ENCODE measurements at places on chromosomes 11 and 22.

- no peak for DNase-seq
Observed at GRCh38 chr11:60916669-60917206, 2.8 kb downstream of the TMEM109 start.

DNA sequence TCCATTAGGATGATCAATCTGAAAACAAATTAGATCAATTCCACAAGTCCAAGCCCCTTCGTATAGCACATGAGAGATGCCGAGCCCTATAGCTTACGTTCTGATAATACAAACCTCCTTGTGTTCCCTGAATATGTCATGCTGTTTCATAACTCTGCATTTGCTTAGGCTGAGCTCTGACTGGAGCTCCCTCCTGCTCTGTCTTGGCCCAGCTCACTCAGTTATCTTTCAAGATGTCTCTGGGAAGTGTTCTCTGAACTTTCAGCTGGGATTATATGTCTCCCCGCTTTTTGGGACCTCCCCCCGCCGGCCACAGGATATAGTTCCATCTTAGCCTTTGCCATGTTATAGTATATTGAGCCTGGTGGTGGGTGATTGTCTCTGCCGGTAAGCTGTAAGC lies 44.0 kb downstream of the FDX1 start:
- DNase-seq, result no peak

DNA sequence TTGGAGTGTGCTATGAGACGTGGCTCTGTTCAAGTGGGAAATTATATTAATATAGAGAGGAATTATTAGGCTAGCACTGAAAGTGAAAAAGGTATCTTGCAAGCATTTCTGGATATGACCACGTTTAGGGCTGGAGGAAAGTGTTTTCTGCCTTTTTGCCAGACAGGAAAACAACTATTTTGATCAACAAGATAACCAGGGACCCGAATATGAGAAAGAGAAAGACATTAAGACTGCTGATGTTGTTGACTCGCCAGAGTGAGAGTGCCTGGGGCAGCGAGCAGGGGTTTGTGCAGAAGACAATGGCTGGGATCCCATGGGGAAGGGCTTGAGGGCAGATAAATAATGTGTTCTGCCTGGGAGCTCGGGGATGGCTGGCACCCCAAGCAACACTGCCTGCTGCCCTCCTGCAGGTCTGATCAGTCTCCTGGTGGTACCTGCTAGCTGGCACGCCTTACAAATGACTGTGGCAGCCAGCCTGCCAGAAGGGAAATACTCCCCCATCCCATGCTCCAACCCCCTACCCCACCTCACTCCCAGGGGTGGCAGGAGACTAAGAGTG lies 23.1 kb upstream of the CHST1 start:
- DNase-seq, result no peak

GRCh38 chr22:49179175-49179574 lies 648.5 kb downstream of the BRD1 start:
- DNase-seq, result no peak

GRCh38 chr11:27213232-27213660 lies 149.8 kb downstream of the CCDC34 start:
- peak; percentile 73 for DNase-seq

- DNase-seq, result no peak
Observed at GRCh38 chr11:76761718-76762355, 21.3 kb upstream of the TSKU start.

DNA sequence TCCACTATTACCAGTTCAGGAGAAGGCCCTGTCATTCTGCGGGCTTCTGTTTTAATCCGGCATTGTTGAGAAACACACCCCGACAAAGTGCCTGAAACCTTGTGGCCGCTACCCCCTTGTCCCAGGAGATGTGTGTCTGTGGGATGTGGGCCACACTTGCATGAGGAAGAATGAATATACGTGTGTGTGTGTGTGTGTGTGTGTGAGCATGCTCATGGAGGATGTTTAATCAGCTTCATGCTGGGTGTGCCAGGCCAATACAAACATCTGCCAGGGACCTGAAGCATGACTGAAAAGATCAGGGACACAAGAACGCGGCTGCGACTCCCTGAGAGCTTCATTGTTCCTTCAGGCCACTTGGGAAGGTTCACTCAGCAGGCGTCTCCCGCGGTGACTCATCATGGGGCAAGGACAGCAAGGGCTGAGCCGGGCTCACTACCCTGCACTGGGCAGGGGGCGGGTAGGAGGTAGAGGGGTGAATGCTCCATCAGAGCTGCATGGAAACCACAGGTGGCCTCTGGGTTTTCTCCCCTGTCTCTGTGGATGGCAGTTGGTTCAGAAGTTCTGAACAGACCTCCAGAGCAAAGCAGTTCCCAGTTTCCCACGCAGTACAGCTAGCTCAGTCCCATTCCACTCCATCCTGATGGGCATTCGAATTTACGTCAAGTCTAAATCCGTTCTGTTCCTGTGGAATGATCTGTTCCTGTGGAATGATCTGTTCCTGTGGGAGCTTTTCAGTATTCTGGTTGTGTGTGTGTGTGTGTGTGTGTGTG lies 7.0 kb upstream of the MALAT1 start:
- peak; percentile 43 for DNase-seq

DNA sequence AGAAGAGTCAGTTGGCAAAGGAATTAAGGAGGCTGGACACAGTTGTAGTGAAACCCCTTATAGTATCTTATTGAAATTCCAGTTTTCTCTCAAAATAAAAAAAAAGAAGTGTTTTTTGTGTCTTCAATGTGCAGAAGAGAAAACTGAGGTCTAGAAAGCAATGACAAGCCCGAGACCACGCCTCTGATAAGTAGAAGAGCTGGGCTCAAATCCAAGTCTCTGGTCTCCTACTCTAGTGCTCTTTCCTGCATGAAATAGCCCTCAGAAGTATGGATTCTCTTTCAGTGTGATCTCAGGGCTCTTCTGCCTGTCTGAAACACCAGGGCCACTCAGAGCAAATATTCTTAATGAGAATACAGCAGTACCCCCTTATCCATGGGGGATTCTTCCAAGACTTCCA lies 200.9 kb downstream of the KIF18A start:
- no peak for DNase-seq

DNA sequence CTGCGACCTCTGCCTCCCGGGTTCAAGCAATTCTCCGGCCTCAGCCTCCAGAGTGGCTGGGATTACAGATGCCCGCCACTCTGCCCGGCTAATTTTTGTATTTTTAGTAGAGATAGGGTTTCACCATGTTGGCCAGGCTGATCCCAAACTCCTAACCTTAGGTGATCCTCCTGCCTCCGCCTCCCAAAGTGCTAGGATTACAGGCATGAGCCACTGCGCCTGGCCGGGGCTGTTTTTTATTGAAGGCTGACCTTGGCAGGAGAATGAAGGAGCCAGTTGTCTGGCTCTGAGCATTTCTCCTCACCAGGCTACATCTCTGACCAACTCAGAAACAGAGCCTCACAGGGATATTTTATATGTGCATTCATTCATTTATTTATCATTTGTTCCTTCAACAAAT lies 2.3 kb downstream of the KIAA1671 start:
- DNase-seq, result no peak

GRCh38 chr11:108934696-108935095 lies 269.8 kb downstream of the DDX10 start:
- no peak for DNase-seq

DNA sequence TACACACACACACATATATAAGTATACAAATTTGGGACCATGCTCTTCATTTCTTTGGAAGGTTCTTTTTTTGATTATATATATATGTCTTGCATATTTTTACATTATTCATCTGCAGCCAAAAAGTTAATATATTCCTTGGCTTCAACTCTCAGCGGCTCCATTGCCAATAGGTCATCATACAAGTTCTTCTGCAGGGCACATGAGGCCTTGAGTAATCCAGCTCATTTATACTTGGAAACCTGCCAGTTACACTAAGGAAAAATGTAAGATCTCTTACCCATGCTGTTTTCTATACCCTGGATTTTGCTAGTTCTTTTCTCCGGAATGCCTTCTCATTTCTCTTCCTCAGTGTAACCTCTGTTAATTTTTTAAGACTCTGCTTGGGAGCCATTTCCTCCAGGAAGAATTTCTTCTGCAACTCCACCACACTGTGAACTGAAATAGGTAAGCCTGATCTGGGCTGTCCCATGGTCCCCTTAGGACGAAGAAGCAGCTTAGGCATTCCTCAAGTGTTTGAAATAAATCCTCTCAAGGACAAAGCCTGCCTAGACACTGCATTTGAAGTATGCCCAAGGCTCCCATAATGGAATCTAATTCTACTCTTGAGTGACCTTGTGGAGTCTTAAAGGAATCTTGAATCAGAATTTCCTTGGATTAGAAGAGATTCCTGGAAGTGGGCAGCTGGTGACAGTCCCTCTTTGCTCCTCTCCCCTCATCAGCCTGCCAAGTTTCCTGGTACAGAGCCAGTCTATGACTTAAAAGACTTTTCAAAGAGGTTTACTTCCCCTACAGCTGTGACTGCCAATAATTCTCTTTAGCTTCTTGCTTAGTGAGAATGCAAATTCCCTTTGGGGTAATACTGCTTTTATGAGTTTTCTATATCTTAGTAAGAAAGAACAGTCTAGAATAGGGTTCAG lies 182.8 kb downstream of the C11orf87 start:
- no peak for DNase-seq

GRCh38 chr11:63888170-63889086 lies 28.5 kb downstream of the RCOR2 start:
- DNase-seq, result peak; percentile 73

DNA sequence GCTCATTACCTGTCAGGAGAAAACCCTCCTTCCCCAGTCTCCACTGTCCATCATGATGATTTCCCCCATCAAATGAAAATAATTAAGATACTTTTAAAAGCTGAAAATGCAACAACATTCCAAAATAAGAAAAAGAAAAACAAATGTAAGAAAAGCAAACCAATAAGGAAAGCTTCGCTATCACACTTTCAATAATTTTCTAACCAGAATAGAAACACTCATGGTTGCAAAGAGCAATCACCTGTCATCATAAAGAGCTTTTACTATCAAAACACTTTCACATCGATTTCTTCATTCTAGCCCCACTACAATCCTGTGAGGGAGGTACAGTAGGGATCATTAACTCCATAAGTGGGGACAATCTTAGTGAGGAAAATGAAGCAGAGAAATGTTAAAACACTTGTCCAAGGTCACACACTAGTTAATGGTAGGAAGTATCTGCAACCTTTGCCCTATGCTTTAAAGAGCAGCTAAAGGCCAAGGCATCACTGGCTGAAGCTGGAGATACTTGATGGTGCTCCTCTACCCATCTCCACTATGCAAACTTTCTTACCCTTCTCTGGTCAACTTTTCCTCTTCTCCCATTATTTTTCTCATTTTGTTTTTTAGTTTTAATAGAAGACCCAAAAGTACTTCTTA lies 2.6 kb downstream of the RBM4B start:
- DNase-seq, result no peak

DNA sequence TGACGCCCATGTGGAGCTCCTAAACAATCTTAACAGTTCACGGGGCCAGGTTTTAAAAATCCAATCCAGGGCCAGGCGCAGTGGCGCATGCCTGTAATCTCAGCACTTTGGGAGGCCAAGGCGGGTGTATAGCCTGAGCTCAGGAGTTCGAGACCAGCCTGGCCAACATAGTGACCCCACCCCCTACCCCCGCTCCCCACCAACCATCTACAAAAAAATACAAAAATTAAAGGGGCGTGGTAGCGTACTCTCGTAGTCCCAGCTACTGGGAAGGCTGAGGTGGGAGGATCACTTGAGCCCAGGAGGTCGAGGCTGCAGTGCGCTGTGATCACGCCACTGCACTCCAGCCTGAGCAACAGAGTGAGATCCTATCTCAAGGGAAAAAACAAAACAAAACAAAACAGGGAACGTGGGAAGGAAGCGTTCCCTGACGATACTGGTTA lies 689 bp upstream of the SART1 start:
- no peak for DNase-seq

GRCh38 chr11:133947321-133947756 lies 9.4 kb downstream of the IGSF9B start:
- peak; percentile 82 for DNase-seq

DNA sequence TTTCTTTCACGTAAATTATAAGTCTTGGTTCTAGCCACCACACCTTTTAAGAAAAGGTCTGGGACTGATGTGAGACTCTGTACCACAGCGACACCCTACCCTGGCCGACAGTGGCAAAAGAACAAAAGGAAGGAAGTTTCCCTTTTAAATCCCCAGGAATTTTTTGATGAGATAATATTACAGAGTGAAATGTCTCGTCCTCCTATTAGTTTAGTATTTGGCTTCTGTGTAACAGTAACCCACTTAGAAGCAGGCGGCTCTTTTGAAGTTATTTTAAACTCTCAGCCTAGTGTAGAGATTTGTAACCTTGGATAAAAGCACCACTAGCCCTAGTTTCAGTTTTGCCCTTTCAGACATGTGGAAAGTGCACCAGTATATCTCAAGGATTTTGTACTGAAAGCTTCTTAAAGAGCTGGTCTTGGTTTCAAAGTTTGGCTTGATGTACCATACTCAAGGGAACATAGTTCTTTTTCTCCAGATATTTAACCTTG lies 84.1 kb downstream of the C22orf31 start:
- peak; percentile 22 for DNase-seq

DNA sequence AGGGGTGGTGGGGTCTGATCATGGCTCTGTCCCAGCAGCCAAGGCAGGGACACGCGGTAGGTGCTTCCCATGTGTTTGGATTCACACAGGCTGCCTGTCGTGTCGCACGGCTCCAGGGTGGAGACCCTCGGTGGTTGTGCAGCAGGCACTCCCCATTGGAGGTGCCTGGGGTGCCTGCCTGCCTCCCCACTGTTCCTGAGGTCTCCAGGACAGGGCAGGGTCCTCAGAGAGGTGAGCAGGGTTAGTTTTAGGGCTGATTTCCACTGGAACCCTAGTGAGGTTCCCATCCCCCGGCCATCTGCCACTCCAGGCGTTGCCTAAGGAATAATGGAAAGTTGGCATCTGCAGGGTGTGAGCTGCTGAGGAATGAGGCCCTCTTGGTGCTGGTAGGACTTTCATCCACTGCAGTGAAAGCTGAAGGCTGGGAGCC lies 32.3 kb downstream of the OSBPL5 start:
- DNase-seq, result no peak

DNA sequence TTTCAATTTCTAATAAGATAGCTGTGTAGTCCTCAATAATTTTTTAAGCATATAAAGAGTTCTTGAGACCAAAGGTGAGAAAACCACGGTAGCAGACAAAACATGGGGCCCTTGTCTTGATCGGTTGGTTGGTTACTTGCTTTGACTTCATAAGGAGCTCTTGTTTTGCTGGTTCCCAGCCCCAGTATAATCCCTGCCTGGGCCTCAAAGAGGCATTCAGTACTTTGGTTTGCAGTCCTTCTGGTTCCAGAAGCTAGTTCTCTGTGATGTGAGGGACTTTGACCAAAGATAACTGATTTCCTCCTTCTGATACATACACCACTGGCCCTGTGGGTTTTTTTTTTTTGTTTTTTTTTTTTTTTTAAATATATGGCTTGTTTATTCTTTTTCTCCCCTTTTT lies 17.1 kb downstream of the MARK2 start:
- DNase-seq, result no peak

- no peak for DNase-seq
Observed at GRCh38 chr11:105696000-105696399, 86.1 kb downstream of the GRIA4 start.

GRCh38 chr22:46358766-46359165 lies 23.3 kb downstream of the TRMU start:
- no peak for DNase-seq

DNA sequence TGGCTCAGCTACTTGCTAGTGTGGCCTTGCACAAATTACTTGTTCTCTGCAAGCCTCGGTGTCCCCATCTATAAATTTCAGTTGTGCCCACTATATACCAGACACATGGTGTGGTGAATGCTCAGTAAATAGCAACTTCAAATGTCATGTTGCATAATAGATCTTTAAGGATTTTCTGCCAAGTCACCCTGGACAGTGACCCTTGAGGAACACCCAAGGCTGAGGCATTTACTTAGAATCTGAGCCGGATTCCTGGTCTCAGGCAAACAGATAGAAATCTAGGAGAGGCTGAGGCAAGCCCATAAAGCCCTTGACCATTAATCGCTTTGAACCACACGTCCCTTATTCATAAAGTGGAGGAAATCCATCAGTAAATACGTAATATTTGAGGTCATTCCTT lies 9.7 kb downstream of the TEAD1 start:
- DNase-seq, result peak; percentile 33

All from GM03348 (cell line).